ENCODE measurements at places on chromosomes 16 and 17.

DNA sequence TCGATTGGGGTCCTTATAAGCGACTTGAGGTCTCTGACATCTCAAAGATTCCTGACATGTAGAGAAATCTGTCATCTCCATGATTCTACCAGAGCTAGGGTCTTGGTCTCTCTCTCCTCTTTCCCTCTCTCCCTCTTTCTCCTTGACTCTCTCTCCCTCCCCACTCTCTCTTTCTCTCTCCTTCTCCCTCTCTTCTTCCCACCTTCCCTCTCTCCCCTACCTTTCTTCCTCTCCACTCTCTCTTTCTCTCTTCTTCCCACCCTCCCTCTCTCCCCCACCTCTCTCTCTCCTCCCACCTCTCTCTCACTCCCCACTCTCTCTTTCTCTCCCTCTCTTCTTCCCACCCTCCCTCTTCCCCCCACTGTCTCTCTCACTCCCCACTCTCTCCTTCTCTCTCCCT lies 32.6 kb downstream of the B4GALNT2 start:
- DNase-seq: no peak

DNA sequence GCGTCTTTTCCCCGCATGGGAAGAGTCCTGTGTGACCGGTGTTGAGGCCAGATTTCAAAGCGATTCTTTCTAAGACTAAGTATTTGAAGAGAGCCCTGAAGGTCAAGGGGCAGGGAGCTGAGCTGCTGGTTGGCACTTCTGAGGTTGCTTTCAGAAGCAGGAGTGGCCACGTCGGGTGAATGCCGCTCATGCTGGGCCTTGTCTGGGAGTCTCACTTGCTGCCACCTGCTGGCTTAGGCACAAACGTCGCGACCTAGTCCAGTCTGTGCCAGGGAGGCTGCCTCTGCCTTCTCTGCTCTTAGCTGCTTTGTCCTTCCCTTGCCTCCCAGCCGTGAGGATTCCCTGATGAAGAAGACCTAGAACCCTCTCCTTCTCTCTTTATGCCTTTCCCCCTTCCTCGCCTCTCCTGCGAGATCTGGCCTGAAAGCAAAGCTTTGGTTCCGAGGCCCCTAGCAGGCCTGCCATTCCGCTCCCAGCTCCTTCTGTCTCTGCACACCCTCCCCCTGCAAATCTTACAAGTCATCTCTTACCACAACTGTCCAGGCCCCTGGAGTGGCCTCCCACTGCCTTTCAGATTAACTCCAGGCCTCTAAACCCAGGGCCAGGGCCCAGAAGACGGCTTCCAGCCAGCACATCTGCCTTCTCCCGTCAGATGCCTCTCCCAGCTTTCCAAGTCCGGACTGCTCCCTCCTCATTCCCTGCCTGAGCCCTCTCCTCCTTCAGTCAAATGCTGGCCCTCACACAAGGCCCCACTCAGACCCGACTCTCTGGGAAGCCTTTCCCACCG lies 11.4 kb downstream of the CTNS start:
- no peak for DNase-seq

DNA sequence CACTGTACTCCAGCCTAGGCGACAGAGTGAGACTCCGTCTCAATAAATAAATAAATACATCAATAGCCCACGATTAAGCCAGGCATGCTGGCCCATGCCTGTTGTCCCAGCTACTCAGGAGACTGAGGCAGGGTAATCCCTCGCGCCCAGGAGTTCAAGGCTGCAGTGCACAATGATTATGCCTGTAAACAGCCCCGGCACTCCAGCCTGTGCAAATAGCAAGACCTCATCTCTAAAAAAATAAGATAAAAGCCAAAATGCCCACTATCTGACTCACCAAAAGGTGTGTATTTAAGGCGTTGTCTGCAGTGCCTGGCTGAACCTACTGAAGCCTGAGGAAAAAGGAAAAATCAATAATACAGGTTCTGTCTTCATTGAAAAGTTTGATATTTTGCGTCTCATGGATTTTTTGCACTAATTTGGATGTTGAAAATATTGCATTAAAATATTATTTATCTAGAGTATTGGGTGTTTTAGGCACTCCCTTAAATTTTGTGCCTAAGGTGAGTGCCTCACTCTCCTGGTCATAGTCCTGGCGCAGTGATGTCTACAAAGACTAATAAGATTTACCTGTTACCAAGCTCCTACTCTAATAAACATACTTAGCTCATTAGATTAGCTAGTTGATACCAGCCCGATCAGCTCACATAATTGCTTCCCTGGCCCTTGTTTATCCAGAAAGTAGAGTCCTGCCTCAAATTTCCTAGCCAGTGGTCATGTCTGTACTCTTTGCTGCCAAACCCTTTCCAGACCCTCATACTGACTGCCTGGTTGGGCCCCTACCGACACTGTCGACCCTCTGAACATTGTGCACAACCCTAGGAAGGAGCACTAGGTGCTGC lies 24.7 kb upstream of the TOB1 start:
- no peak for DNase-seq

DNA sequence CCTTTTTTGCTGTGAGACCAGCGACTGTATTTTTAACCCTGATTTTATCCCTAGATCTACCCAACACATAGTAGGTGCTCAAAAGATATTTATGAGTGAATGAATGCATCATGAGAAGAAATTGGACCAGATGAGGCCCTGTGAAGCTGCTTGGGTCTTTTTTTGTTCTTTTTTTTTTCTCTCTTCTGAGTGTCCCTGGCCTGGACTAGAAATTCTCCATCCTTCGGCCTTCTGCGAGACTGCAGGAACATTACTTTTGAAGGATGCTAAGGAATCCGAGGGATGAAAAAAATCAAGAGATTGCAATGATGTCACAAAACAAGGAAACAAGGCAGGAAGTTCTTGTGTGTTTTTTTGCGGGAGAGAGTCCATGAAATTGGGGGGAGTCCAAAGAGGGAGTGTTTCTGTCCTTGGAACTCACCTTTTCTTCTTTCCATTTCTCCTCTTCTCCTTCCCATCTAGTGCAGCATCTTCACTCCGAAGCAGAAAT lies 560 bp upstream of the RUSF1 start:
- DNase-seq: no peak

DNA sequence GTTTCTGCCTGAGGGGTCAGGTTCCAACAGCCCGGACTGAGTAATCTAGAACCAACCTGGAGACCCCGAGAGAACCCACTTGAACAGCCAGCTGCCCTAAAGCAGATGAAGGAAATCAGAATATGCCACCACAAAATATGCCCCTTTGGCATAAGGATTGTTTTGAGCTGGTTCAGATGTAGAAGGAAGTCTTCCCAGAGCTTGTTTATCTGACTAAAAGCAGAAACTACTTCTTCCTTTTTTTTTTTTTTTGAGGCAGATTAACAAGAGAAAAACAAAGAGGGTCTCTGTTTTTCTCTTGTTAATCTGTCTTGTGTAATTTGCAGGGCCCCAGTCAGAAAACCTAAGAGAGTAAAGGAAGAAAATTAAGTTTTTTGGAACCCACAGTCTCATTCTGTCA lies 53.0 kb downstream of the PECAM1 start:
- no peak for DNase-seq

DNA sequence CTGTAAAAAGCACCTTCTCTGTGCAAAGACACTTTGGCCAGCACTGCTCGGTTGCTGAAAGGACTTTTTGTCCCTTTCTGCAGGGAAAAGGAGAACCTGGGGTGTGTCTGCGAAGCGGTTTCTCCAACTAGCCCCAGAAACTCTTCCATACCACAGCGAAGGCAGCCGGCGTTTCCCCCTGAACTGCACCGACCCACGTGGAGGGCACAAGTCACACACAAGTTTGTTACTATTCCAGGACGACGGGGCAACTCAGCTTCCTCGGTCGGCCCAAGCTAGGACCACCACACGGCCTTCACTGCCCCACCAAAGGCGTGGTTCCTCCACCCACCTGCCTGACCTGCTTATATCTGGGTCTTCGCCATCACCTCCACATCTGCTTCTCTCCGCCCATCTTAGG lies 1.9 kb downstream of the RTN4RL1 start:
- no peak for DNase-seq

DNA sequence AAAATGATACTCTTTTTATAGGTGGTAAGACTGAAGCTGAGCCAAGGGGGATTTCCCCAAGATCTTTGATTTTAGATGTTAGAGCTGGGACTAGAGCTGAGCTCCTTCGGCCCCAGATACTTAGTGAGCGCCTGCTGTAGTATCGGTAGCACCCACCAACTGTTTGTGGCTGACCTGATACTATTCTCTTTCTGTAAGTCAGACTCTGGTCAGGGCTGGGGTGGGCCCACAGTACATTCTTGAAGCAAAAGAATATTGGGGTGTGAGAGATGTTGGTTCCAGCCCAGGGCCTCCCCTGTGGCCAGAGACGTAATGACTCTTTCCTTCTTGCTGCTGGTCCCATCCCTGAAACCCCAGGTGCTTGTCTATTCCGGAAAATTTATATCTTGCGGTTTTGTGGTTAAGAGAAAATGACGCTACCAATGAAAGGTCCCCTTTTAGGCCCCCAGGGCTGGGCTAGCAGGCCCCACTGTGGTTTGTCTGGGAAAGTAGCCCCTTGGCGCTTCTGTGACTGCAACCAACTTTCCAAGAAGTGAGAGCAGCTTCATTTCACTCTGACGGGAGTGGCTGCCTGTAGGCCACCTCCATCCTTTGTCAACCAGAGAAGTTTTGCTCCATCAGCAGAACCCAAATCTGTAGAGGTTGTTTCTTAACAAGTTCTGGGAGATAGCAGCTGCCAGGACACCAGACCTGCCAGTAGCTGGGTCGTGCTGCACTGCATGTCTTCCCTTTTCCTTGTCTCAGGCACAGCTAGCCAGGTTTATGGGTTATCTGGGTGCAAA lies 86.4 kb upstream of the LGALS9 start:
- DNase-seq: no peak

GRCh38 chr17:550463-551180 lies 164.0 kb downstream of the VPS53 start:
- DNase-seq: no peak

GRCh38 chr16:83185902-83186301 lies 559.1 kb downstream of the CDH13 start:
- DNase-seq: no peak

GRCh38 chr16:53053967-53054669 lies 673 bp upstream of the CHD9 start:
- no peak for DNase-seq

DNA sequence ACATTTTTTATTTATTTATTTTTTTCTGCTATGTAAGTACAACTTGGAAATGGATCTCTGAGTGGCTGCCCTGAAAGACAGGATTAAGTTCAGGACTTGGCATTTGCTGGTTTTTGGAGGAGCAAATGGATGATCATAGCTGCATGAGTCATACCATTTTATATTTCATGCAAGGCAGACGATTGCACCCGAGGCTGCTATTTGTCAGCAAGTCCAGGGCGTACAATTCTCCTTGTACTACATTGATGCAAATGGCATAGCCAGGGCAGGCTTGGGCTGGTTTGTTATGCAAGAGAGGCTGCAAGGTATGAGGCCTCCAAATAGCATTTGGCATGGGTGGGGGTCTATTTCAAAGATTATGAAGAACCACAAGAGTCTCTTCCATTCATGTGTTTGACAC lies 81.2 kb upstream of the CACNG3 start:
- DNase-seq: no peak

DNA sequence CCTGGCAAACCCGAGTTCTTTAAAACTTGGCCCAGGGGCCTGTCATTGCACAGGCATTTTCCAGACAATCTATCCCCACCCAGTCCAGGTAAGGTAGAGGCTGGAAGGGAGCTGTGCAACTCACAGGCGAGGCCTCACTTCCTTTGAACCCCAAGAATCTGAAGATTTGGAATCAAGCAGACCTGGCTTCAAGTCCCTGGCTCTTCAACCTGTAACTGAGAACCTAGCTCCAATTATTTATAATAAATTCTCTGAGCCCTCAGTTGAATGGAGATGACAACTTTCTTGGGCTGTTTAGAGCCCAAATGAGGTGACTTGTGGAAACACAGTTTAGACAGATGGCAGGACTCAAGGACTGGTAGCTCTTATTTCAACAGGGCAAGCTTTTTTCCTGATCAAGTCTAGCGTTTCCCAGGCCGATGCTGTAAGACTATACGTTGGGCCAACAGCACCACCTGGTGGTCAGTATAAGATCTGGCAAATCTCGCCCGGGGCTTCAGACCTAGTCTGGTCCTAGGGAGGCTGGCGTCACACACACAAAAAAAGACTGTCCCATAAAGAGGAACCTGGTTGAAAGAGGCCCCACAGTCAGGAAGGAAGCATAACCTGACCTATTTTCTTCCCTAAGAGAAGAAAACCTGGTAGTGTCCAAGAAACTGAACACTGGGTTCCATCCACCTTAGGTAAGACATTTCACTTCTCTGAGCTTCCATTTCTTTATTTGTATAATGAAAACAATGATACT lies 117.9 kb downstream of the C17orf67 start:
- no peak for DNase-seq

DNA sequence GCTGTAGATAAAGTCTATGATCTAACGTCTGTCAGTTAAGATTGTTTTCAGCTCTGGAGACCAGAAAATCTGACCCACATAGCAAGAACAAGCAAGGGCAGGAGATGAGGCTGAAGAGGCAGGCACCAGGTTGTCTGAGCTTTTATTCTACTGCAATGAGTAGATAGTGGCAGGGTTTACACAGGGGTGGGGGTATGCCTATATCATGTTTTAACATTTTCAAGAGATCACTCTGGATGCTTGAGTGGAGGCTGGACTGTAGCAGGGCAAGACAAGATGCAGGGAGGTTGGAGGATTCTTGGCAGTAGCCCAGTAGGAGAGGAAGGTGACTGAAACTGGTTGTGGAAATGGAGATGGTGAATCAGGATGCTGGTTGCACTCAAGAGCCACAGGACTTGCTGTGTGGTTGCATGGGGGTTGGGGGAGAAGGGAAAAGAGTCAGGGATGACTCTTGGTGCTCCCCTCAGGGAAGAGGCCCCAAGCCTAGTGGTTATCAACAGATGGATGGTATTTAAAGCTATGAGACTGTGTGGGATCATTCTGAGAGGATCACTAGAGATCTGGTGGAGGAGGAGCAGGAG lies 143.1 kb upstream of the KCNJ18 start:
- DNase-seq: no peak

GRCh38 chr16:71351558-71351901 lies 7.0 kb upstream of the CALB2 start:
- DNase-seq: no peak

DNA sequence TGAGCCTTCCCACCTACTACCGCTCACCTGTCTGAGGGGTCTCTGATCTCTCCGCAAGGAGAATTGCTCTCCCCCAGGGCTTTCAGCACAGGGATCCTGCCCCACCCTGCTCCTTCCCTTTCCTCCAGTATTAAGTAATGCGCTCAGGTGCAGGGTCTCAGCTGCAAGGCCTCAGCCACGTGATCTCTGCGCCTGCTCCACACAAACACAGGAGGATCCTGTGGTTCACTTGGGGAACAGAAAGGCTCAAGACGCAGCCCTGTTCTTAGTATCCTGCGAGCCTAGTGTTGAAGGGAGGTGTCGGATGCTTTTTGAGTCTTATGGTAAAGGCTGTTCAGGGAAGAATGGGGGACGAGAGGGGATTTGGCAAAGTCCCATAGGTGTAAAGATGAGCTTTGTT lies 41.6 kb upstream of the GCSH start:
- DNase-seq: no peak

DNA sequence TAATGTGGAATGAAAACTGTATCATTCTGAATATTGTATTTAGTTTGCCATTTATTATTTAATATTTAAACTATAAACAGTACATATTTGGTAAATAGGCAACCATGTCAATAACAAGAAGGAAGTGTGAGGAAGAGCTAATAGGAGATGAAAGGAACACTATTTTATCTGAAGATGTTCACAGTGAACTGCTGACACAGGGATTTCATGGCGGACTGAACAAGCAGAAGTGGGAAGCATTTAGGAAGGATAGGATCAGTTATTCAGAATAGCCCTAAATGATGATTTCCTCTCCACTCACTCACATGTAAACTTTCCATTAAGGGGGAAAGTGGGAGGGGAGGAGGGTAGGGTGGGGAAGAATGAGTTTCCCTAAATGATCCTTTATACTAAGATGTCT lies 682.4 kb downstream of the TOX3 start:
- DNase-seq: no peak
